ENCODE measurements at places on chromosomes 5 and 9.
A peak's percentile ranks its signal among the peaks of the same experiment; 100 is the strongest.

DNA sequence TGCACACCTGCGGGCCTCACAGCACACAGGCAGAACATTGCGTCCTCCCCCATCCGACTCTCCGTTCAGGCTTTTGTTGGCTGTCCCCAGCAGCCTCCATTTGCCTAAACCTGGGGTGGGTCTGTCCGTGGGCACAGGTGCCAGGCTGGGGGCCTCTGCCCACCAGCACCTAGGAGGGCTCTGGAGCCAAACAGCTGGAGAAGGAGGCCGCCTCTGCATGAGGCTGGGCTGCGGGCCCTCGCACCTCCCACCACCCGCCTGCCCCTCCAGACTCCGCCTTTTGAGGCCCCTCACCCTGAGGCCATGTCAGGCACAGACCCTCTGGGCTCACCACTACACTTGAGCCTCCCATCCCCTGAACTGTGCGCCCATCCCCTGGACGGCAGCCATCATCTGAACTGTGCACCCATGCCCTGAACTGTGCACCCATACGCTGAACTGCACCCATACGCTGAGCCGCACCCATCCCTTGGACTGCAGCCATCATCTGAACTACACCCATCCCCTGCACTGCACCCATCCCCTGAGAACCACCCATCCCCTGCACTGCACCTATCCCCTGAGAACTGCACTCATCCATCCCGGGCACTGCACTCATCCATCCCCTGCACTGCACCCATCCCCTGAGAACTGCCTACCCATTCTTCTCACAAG lies 98.0 kb upstream of the OTULINL start:
- DNase-seq: no peak

- no peak for DNase-seq
Measured at GRCh38 chr9:128065907-128066712, 1.0 kb downstream of the NAIF1 start.

DNA sequence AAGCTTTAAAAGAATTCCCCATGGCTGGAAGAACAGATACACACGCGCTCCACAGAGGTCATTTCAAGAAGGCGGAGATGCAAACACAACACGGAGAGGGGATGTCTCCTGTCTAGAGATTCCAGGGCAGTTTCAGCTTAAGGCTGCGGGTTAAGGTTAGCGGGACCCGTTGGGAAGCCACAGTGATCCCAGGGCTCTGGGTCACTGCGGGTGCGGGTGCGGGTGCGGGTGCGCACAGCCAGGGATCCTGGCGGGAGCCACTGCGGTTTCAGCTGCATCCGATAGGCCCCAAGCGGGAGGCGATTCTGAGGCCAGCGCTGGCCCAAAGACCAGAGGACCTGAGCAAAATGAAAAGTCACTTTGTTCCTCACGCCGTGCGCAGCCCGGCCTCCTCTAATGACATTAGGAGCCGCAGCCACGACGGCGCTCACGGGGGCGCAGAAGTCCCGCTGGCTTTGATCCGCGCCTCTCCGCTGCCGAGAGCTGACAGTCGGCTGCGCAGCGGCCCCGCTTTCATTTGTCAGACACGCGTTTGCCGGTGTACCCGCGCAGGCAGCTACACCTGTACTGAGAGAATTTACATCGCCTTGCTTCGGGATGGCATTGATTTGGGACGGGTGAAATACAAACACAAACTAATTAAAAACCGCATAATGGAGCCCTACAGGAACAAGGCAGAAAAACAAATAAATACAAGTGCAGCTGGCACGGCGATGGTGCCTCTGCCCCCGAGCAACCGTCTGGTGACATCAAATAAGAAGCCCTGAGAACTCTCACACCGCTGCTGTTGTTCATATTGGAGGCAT lies 5.3 kb upstream of the IRX1 start:
- no peak for DNase-seq

- DNase-seq: no peak
Measured at GRCh38 chr5:60888359-60889061, 44.4 kb upstream of the ELOVL7 start.

DNA sequence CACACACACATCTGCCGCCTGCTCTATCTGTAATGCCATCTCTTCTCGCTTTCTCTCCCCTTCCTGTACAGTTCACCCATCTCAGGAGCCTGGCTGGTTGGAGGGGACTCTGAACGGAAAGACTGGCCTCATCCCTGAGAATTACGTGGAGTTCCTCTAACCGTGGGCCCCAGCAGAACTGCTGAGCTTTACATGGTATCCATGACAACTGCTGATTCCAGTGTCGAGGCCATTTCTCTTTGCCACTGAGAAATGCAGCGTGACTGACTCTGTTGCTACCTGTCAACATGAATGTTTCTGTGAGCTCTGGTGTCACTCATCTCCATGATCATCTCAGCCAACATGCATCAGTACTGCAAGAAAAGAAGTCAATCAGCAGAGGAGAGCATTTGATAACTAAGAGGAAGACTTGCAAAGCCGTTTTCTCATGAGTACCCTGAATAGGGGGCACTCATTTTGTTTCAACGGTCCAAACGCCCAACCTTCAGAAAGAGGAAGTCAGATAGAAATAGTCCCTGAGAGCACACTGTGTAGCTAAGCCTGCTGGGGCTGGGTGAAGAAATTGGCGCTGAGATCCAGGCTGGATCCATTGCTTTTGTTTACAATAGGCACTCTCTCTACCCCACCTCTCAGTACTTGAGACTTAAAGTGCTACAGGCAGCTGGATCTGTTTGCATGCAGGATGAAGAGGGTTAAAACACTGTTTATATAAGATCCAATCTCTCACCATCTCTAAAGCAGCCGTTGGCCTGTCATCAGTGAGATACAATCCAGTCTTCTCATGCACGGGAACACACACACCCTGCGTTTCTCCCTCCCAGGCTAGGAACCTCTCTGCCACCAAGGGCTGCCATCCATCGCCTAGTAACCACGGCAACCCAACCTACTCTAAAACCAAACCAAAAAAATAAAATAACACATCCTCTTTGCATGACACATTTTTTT lies 180.9 kb downstream of the NR3C1 start:
- no peak for DNase-seq

- DNase-seq: no peak
Measured at GRCh38 chr5:16574789-16575721, 41.7 kb downstream of the RETREG1 start.

DNA sequence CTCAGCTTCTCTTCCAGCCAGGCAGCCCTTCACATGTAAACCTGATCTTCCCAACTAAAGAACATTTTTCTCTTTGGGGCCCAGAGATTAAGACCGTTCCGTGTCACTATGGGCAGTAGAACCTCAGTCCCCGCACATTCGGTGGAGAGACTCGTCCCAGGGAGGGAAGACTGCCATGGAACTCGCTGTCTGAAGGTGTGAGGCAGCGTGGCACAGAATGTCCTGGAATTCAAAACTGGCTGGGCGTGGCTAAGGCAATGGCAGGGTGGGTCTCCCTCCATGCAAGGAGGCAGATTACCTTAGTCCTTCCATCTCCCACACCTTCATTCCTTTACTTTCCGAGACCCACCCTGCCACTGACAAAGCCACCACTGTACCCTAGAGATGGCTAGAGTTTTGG lies 57.4 kb upstream of the ZNF354A start:
- no peak for DNase-seq

DNA sequence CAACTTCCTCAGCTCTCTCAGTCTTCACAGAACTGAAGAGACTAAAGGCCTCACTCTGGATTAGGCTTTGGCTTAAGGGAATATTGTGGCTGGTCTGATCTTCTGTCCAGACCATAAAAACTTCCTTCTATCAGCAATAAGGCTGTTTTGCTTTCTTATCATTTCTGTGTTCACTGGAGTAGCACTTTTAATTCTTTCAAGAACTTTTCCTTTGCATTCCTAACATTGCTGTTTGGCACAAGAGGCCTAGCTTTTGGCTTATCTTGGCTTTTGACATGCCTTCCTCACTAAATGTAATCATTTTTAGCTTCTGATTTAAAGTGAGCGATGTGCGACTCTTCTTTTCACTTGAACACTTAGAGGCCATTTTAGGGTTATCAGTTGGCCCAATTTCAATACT lies 88.7 kb upstream of the ACOT12 start:
- DNase-seq: no peak

DNA sequence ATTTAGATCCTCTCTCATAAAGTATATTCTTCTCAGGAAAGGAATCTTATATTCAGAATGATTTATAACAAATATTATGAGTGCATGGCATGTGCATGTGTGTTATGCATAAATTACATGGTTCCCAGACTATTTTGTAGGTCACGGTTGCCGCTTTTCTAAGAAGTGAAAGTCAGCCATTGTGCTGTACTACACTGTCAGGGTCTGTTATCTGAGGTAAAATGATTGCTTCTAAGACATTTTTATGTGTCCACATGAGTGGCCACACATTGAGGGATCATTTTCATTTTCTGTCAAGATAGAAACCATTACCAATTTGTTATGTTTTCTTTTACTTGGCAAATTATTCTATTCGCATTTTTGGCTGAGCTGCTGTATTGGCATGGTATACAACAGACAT lies 210.8 kb downstream of the CWC27 start:
- no peak for DNase-seq

- no peak for DNase-seq
Measured at GRCh38 chr5:135075621-135076020, 41.6 kb upstream of the PITX1 start.

DNA sequence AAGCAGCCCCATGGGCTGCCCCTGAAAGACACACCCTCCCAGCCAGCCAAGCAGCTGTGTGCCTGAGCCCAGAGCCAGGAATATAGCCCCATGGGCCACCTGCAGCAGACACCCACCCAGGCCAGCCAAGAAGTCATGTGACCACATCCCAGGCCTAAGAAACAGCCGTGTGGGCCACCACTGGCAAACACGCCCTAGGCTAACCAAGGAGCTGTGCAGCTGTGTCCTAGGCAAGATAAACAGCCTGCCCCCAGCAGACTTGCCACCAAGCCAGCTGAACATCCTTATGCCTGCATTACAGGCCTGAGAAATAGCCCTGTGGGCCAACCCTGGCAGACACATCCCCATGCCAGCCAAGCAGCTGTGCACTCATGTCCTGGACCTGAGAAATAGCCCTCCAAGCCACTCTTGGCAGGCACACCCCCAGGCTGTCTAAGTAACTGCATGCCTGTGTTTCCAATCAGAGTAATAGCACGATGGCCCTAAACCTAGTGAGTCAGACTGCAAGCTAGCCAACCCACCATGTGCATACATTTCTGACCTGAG lies 143.0 kb downstream of the ADAMTS6 start:
- no peak for DNase-seq

- peak; percentile 62 for DNase-seq
Measured at GRCh38 chr9:136847826-136848392, 1.3 kb upstream of the PHPT1 start.

DNA sequence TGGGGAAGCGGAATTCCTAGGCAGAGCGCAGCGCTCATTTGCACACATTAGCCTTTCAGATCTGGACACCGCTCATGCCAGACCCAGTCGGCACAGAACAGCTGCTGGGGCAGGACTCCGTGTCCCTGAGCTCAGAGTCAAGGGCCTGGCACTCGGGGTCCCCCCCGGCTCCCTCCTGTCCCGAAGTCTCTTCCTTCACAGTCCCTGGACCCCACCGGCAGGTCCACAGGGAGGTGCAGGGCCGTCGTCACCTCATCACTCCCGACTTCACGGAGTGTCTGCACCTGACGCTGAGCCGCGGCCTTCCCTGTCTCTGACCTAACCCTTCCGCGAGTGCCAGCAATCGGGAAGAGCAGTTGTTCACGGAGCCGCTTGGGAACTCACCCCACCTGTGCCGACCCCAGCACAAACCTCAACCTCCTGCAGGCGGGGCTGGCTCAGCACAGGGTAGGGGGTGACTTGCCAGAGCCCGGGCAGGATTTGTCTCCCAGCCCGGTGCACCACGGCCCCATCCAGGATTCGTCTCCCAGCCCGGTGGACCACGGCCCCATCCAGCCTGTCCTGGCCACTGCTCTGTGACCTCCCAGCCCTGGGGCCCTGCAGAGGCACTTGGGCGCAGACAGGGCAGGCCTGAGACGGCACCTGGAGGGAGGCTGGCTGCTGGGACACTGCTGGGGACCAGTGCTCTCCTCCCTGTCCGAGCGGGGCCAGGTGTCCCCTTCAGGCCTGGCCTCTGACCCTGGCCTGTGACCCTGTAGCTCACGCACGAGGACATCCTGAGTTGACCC lies 9.9 kb upstream of the SLC9A3 start:
- DNase-seq: no peak

- no peak for DNase-seq
Measured at GRCh38 chr5:168408561-168409305, 77.5 kb upstream of the RARS1 start.

DNA sequence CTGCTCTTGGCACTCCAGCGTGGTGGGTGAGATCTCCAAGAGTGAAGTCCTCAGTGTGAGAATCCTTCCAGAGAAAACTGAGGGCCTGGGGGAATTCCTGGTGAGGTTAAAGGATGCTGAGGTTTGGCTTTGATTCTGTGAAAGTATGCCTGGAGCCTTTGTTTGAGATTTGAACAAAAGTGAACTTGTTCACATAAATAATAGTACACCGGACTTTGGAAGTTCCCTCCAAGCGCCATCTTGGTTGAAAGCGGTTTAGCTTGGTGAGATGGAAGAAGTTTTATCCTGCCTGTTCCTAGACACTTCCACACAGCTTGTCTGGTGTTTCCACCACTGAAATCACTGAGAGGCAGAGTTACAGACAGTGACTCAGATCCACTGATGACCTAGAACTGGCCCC lies 286.4 kb downstream of the NTRK2 start:
- no peak for DNase-seq

GRCh38 chr9:109903515-109904138 lies 123.6 kb downstream of the PALM2AKAP2 start:
- peak; percentile 23 for DNase-seq

DNA sequence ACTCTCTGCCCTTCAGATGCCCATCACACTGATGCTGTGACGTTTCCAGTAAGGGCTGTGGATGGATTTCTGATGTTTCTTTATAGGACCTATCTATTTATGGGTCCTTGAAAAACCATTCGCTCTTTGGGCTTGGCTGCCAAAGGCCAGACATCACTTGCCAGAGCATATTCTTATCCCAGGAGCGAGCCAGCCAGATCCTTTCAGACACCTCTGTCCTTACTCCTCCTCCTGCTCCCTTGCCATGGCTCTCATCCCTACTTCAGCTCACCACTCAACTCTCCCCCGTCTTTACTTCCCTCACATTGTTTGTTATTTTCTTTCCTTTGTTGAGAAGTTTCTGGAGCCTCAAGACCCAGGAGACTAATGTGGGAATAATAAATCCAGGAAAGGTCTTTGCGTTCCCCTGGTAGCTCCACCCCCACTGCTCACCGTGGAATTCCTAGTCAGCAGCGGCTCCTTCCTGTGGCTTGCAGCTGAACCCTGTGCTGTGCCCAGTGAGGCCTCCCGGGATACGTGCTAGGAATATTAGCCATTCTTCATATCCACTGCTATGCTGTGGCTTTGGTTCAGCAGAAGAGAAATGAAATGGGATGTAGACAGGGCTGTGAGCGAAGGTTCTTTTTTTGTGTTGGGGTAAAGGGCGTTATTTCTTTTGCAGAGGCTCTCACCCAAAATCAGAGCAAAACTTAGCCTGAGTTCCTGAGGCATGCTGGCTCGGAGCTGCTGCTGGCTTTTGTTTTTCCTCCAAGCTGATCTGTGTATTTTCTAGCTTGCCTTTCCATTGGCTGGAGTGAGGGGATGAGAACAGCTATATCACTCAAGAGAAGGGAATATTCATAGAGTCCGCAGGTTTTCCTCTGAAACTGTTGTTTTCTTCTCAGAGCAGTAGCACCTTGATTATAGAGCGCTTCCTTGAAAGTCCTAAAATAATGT lies 171.1 kb downstream of the SAXO1 start:
- DNase-seq: no peak
